ENCODE measurements at places on chromosomes 4 and X.

DNA sequence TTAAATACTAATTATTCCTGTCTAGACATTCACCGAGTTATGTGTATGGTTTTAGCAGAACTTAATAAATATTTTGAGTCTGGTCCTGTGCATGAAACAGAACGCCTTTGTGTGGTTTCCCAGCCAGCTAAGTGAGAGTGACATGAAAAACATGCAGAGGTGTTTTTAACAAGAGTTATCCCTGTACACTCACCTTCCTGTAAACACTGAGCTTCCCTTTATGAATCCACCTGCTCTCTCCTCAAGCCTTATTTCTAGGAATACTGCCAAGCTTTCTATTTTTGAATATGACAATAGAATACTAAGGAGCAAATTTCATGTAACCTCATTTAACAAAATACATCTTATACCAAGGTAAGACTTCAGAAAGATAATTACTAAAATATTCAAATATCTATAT is 270.3 kb upstream of the CTSO start:
- no peak for DNase-seq

- no peak for DNase-seq
Measured at GRCh38 chr4:1409079-1409478, 2.8 kb upstream of the NKX1-1 start.

- DNase-seq: peak; percentile 20
Measured at GRCh38 chrX:153829799-153830639, at the start of gene PDZD4. PDZD4 (minus strand) TSS chrX:153830544; CDS start chrX:153830298, 246 bp downstream.

- DNase-seq: no peak
Measured at GRCh38 chr4:17385403-17385802, 126.5 kb downstream of the QDPR start.

DNA sequence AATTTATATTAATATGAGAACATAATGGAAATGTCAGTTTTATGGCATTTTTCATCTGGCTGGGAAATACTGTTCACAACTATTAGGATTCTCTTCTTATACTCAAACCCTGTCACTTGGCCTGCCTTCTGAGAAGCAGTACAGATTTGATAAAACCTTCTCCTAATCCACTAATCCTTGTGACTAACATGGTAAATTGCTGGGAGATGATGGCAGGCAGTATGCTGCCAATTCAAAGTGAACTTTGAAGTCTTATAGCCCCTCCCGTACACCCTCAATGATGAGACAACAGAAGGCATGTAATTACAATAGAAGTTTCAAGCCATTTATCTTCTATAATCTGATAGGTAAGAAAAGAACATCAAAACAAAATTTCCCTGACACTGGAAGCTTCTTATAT is 36.9 kb downstream of the PAQR3 start:
- no peak for DNase-seq

DNA sequence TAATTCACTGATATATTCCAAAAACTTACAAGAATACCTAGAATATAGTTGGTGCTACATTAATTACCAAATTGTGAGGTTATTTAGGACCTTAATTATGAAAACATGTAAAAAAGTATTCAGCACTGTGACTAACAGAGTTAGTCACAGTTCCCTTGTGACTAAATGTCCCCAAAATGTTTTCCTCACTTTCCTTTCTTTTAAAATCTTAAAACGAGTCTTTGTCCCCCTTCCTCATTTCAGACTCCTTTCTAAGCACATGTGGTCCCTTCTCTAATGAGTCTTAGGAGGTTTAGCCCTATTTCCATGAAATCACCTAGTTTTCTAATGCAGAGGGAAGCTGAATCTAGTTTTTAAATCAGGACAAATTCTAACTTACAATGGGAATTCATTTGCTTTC is 175.0 kb downstream of the PPP3CA start:
- DNase-seq: no peak

DNA sequence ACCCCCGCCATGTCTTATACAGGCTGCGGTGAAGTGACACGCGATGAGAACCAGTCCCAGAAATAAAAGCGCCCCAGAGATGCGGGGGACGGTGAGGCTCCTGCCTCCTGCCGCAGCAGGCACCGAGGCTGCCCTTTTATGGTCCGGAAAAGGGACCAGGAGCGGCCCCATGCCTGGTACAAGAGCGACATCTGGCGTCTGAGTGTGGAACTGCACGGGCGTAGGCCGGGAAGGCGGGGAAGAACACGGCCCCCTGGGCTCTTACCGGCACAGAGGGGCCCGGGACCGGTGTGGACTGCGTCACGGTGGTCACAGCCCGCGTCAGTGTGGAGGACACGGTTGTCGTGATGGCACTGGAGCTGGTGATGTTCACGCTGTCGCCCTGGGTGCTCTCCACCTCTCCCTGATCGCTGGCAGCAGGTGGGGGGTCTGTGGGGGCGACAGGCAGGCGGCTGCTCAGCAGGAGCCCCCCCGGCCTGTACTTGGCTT is 8.9 kb upstream of the RENBP start:
- DNase-seq: peak; percentile 71

DNA sequence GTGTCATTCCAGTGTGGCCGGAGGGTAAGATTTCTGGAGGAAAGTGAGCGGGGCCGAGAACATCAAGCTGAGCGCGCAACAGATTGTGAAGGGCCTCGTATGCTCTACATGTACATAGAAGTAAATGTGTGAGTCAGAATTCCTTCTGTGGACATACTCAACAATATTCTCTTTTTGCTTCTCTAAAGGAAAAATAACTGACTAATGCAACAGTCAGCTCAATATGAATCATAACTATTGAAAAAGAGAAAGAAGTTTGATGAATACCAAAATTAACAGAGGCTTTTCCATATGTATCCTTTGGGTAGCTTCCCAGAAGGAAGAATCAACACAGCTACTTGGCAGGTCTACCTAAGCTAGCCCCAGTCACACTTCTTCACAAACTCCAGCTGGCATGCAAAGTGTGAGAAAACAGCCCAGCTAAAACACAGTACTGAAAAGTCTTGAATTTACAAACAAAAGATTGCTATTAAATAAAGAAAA is 87.5 kb upstream of the ZFP42 start:
- no peak for DNase-seq

DNA sequence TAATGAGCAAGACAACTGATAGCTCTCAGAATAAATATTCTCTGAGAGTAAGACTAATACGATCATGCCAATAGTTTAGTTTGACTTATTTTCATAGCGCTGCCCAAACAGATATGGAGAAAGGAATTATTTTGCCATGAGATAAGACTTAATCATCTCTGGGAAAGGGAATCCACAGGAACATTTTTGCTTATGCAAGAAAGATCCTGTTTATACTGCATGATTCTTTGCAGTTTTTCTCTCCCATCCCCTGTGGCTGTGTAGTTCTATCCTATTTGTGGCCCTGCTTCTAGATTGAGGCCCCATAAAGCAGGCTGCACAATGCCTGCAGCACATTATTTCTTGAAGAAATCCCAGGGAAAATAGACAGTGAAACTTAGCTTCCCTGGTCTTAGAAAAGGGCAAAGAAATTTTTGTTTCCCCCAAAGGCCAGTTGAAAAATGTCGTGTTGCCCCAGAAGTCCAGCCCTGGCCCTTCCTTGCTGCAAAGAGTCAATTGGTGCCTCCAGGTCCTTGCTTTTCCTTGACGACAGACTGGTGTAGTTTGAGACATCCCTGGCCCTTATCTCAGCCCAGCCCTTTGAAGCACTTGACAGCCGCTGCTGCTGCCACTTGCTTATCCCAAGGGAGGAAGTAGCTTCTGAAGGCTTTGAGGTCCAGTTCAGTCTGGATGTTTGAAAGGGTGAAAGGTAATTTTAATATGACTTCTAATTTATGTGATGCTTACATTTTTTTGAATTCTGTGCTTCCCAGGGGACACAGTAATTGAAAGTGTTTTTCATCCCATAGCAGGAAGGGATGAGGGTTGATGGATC is 45.0 kb upstream of the SH3RF1 start:
- no peak for DNase-seq

DNA sequence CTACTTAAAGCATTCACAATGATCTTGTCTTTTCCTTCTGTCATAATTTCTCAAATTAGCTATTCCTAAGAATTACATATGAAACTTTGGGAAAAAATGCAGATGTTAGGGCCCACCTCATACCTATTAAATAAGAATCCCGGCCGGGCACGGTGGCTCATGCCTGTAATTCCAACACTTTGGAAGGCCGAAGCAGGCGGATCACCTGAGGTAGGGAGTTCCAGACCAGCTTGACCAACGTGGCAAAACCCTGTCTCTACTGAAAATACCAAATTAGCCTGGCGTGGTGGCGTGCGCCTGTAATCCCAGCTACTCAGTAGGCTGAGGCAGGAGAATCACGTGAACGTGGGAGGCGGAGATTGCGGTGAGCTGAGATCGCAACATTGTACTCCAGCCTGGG is 158.4 kb upstream of the TLL1 start:
- no peak for DNase-seq

Measured in activated naive CD4-positive, alpha-beta T cell treated with anti-CD3 and anti-CD28 coated beads, Interleukin-2, amount 50 U/mL, for 16 hours (primary cell).